ENCODE measurements at places on chromosomes 6 and 20.

- no peak for DNase-seq
Measured at GRCh38 chr20:53652090-53652858, 58.6 kb upstream of the ZNF217 start.

- no peak for DNase-seq
Measured at GRCh38 chr20:62358171-62359042, 8.7 kb downstream of the LAMA5 start.

DNA sequence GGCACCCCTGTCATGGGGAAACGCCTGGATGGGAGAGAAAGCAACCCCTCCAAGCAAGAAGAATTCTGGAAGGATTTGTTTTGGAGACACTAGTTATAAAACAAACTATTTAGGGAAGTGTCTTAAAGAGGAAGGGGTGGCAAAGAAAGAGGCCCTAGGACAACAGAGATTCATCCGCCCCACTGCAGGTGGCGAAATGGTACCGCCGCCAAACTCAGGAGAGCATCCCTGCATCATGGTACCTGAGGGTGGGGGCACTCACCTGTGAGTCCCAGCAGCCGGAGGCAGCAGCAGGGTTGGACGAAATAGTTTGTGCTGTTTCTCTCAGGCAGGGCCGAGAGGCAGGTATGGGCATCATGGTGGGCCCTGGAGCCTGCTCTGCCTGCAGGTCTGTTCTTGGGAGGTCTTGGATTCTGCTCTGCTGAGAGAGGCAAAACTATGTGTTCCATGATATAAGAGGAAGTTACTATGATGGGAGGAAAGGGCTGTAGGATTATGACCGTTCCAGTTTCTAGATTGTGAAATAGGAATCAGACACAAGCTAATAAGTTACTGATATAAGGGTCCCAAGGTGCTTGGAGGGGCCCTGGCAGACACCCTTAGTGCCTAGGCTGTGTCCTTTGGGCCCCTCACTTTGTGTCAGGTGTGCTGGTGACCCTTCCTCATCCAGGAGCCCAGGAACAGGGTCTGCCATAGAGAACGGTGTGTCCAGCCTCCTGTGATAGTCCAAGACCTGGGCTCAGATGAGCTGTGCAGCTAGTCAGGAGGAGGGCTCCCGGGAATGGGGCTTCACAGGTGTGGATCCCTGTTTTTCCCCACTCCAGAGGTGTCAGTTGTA lies 20.4 kb downstream of the SIRPD start:
- DNase-seq: no peak

- DNase-seq: no peak
Measured at GRCh38 chr6:142361779-142362750, 60.3 kb downstream of the ADGRG6 start.
